Mucosa of gallbladder (tissue), 1 donor: ENCODE measurements at places on chromosomes 7 and 10.

DNA sequence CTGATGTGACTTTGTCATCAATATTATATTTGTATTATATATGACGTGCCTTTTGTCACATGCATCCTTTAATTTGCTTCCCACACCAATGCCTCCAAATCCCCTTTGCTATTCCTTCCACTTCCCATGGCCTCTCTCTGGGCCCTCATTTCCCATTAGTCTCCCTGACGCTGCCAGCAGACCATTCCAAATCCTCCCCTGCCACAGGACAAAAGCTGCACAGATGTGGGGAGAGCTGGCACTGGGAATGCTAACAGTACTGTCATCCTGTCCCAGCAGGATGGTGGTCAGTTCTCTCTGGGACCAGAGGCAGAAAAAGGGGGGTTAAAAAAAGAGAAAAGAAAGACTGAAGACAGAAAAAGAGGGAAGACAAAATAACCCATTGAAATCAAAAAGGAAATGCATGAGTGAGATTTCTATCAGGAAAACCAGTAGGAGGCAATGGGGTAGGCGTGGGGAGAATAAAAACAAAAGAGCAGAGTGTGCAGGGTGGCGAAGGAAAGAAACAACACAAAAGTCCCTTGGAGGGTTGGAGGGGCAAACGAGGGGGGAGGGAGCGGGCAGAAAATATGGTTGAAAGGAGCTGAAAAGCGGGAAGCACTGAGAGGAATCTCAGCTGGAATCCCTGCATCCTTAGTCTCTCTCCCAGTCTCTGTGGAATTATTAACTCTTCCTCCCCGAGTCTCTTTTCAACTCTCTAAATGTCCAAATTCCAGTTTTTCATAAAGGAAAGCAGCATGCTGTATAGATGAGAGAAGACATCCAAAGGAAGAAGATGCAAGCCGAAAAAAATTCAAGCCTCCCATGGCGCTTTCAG lies 59.2 kb upstream of the PTN start:
- no peak for DNase-seq

GRCh38 chr7:43646603-43647338 lies 63.9 kb downstream of the STK17A start:
- DNase-seq: no peak

DNA sequence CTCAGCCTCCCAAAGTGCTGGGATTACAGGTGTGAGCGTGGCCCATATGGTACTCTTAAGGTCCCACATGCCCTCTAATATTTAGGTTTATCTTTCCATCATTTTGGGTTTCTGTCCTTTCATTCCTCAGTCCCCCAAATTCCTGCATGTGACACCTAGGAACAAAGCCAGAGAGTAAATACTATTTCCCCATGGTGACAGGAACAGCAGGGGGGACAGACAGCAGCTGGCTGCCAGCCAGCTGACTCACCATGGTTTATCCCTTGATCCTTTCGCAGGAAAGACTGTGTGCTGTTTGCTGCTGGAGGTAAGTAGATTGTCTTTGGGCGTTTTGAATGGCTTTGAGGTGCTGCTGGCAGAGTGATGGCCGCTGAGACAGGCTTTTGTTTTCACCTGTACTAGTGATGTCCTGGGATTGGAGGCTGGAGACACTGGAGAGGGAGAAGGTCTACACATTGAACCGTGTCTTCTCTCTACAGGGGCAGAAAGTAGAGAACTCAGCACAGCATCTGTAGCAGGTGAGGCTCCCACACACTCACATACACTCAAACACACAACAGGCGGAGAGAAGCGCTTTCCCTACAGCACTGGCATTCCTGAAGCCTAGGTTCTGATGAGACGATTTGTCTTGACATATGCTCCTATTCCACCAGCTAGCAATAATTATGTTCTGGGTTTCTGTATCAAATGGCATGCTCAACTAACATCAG lies 83.7 kb upstream of the EFCAB10 start:
- no peak for DNase-seq

GRCh38 chr10:79221110-79222051 lies 125.9 kb upstream of the PPIF start:
- peak; percentile 82 for DNase-seq

- DNase-seq: no peak
These were observed 42.6 kb downstream of the ZNF273 start for GRCh38 chr7:64945503-64946175.

- DNase-seq: no peak
These were observed 371.9 kb upstream of the ZMIZ1 start for GRCh38 chr10:78696791-78697395.

- DNase-seq: no peak
These were observed 148.3 kb downstream of the ARID5B start for GRCh38 chr10:62049624-62050345.

GRCh38 chr7:136198168-136198567 lies 221.0 kb upstream of the MTPN start:
- no peak for DNase-seq

- DNase-seq: no peak
These were observed 376.4 kb downstream of the PARD3 start for GRCh38 chr10:34438741-34439140.

GRCh38 chr7:149771720-149772240 lies 1.6 kb downstream of the ZNF467 start:
- peak; percentile 92 for DNase-seq

DNA sequence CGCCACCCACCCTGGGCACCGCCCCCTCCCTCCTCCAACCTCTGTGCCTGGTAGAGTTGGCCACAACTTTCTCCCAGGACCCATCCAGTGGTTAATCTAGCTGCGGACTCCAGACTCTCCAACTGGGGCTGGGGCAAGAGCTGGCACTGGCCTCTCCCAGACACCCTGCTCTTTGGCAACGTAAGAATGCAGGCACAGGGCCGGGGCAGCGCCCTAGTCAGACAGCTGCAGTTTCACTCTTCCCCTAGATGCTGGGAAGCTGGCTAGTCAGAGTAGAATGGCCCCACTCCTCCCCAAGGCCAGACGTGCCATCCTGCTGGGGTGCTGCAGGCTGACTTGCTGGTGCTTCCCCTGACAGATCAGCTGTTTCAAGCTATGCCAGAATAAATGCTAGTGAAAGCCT lies 22.1 kb downstream of the HSPA12A start:
- no peak for DNase-seq

- no peak for DNase-seq
These were observed 49.1 kb downstream of the STAM start for GRCh38 chr10:17693009-17693408.

DNA sequence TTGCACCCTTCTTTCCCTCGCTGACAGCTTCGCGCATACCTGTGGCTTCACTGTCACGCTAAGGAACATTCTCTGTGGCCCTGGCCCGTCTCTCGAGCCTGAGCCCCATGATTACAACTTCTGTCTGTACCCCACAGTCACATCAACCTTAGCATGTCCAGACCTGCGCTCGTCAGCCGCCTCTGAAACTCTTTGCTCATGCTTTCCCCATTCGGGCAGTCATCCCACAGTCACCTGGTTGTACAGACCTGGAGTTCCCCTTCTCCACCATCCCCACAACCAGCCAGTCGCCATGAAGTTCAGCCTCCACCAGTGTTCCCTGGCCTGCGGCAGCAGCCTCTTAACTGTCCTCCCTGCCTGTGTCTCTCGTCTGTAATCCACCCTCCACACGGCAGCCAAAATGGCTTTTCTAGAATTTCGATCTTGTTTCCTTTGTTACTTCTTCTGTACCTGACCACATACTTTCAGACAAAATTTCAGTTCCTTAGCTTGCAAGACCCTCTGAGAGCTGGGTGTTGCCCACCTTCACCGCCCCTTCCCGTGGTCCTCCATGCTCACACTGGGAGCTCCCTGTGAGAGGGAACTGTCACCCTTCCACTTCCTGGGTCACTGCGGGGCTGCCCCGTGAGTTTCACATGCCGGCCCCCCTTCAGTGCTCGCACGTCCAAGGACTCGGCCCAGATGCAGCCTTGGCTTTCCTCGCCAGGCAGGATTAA lies 229.2 kb downstream of the CELF2 start:
- no peak for DNase-seq

DNA sequence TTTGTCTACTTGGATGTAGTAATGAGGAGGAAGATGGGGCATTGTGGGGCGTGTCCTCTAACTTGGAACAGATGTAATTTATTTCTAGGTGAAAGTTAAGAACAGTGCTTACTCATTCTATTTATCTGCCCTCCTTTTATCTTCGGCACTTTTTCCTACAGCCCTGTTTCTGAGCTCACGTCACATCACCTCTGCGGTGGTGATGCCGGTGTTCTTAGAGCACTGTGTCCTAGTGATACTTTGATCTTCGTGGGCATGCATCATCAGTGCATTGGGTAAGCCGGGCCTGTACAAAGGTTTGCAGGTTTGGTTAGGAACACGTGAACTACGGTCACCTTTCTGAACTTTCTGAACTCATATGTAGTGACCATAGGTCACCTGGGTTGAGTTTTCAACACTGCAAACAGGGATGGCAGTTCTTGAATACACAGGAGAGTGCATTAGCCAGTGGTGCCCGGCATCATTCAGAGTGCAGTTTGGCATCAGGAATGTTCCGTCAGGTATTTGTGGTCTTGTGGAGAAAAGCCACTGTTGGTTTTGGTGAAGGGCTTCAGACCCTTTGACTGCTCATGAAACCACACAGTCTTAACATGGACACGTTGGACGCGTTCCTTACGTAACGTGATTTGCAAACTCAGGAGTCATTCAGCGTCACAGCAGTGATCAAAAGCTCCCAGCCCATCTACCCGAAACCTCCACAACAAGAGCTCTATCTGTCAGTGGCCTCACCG lies 5.6 kb downstream of the POR start:
- peak; percentile 21 for DNase-seq

DNA sequence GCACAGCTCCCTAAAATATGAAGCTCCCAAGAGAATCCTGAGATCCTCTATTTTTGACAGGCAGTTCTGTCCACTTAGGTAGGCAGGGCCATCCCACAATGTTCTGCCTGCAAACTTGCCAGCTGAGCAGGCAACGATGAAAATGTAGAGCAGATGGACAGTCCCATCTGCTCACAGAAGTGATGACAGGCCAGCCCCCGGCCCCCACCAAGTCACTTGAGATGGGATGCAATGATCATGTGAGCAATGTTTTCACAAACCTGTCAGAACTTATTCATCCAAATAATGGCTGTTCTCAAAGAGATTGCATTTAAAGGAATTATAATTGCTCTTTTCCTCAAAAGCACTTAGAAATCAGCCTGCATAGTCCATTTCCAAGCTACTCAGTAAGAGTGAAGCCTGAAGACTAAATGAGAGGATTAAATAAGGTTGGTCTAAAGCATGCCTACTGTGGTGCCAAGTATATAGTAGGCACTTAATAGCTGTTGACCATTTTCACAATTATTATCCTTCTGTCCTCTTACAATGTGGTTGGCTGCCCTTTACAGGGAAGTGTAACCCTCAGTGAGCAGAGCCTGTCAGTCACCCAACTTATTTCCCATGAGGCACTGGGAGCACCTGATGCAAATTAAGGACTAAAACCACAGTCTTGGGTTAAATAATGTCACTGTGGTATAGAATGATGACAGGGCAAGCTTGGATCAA lies 301.2 kb downstream of the FGFR2 start:
- no peak for DNase-seq

DNA sequence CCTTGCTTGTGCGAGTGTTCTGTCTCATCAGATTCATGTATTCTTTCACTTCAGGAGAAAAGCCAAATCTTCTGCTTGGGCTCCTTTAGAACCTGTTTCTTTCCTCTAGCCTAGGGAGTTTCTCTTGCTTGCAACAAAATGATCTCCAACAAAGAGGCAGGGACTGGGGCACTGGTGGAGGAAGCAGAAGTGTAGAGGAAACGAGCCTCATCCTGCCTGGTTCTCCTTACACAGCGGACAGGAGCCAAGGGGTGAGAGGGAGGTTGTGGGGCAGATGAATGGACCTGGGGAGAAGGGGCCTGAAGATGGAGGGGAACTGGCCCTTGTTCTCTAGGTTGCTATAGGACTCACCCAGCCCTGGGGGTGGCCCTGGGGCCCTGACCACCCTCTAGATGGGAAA lies 141.1 kb downstream of the PKD1L1 start:
- no peak for DNase-seq
